Stimulated activated CD8-positive, alpha-beta memory T cell treated with anti-CD3 and anti-CD28 coated beads, Interleukin-15, amount 100 ng/mL, for 48 hours (primary cell): ENCODE measurements at places on chromosomes 7 and 10.

- DNase-seq: no peak
Measured at GRCh38 chr7:87075671-87076404, 16.4 kb upstream of the ELAPOR2 start.

DNA sequence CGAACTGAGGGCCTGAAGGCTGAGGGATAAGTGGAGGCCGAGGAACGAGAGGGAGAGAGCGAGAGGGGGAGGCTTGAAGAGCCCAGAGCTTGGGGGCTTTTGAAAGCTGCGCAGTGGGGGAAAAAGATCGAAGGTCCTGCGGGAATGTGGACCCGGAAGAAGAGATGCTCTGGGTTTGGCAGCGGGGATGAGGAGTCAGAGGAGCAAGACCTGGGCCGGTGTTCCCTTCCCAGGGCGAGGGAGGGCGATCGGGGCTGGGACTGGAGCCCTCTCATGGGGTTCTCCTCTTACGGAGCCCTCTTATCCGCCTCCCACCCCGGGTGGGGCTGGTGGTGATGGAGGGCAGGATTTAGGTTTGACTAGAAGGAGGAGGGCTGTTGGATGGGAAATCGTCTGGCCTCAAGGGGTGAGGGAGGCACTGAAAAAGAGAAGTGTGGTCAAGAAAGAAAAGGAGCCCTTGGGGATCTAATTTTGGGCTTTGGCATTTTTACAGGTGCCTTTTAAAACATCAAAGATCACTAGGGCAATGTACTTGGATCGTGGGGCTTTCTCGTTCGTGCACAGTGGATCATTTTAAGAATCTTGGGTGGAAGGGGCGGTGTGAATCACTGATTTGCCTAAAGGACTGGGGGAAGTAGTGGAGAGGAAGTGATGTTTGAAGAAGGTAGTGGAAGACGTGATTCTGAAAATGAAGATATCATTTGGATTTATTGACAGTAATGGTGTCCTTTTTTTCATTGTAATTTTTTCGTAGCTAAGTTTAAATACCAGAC, 637 bp downstream of the SAMD8 start:
- DNase-seq: peak; percentile 15

- DNase-seq: no peak
Measured at GRCh38 chr10:124525751-124526600, 64.4 kb downstream of the LHPP start.

- DNase-seq: no peak
Measured at GRCh38 chr7:69256634-69257081, 341.6 kb upstream of the AUTS2 start.

GRCh38 chr10:17181751-17182150, 19.7 kb downstream of the TRDMT1 start:
- DNase-seq: no peak

DNA sequence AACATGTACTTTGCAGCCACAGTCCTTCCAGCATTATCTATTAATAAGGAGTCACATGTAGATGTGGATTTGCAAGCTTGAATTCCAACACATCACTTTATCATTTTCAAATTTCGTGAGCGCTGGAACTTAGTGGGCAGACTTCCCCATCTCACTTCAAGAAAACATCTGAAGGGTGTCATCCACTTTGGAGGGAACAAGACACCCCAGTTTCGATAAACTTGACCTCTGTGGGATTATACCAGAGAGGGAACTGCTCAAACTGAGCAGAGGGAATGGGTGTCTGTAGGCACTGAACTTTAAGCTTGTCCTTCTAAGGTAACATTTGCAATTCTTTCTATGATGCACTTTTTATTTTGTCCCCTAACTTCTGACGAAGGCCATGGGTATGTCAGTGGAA, 27.5 kb downstream of the ADRB1 start:
- no peak for DNase-seq

- DNase-seq: no peak
Measured at GRCh38 chr10:61543831-61544230, 90.7 kb upstream of the TMEM26 start.

DNA sequence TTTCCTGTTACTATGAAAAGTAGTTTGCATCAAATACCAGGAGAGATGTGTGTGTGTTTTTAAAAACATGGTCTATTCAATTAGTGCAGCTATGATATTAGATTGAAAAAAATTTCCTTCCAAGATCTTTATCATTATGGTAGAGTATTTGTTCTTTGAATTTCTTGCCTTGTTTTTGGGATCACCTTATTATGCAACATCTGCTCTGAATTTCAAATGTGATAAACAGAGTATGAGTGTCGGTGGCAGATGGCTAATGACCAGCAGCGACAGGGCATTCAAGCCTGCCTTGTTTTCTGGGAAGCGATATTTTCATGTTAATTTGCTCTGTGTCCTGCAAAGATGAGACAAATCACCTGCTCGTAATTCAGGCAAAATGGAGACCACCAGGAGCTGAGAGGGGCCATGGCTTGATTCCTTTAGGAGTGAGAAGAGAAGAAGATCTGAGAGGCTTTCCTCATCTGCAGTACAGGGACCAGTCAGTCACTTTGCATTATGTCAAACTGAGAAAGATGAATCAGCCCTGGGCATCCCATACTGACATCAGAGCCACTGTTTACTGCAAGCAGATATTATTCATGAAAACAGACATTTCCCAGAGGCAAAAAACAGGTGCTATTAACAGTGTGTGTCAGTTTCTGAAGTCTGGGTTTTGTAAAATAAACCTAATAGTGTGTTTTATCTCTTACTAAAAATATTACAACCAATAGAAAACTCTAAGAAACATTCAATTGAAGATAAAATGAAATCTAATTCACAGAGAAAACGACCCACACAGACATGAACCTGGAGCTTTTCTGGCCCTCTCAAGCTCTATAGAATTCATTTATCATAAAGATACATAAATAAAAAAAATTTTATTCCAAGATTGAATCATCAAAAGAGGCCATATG, 67.6 kb downstream of the CDK6 start:
- DNase-seq: peak; percentile 10

- DNase-seq: no peak
Measured at GRCh38 chr7:38105874-38106483, 72.1 kb upstream of the STARD3NL start.
